ENCODE measurements at places on chromosomes 16 and 17.

GRCh38 chr16:84378567-84378966, 10.2 kb downstream of the ATP2C2 start:
- no peak for DNase-seq

DNA sequence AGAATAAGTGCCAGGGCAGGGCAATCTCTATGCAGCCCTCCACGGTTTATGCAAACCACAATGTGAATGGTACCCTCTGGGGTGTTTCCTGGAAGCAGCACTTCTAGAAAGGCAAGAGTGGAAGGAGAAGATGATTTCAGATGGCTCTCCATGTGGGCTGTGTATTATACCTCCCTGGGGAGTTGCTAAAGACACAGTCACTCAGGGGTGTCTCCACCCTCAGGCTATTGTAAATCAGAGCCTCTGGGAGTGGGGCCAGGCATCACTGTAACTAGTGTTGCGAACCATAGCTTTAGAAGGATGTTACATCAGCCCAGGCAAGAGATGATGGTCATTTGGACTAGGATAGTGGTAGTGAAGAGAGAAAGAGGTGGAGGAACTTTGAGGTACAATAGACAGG, 83.3 kb upstream of the ZKSCAN2 start:
- no peak for DNase-seq

GRCh38 chr17:6548578-6549330, 7.6 kb downstream of the PITPNM3 start:
- DNase-seq: no peak

DNA sequence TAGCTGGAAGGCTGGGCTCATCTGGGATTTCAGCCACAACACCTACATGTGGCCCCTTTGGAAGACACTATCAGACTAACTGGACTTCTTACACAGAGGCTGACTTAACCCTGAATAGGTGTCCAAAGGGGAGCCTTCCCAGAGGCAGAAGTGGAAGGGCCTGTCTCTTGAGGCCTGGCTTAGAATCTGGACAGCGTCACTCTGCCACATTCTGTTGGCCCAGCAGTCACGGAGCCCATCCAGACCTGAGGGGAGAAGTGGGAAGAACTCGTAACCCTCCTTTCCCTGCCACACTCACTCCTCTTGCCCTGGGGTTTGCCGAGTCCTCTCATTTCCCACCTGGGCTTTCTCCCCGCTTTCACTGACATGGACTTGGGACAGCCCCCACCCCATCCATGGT, 170.5 kb downstream of the C16orf95 start:
- DNase-seq: no peak

DNA sequence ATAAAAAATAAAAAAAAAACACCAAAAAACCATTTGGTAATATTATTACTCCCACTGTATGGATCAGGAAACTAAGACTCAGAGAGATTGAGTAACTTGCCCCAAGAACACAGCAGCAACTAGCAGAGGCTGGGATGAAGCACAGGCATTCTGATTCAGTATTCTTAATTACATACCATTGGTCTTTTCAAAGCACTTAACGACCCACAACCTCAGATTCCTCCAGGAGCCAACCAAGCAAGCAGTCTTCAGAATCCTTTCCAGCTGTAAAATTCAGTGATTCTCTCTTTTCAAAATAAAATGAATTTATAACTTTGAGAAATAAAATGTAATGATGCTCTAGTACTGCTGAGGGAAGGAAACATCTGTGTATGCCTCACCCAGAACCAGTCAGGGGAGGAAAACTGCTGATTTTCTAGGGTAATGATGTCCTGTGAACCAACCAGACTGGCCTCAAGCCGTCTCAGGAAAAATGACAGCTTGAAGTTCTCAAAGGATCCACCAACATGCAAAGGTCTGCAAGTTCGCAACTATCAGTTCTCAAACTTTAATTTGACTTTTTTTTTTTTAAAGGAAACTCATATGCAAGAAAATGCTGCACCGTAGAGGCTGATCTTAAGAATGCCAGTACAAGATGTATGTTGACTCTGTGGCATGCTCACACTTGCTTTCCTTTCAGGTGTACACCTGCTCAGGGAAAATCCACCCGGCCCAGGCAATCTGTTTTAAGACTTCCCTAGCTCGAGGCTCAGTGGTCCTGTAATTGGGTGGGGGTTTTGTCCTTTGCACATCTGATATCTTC, 9.0 kb downstream of the CUEDC1 start:
- DNase-seq: peak; percentile 36

- peak; percentile 7 for DNase-seq
Measured at GRCh38 chr17:14352136-14352535, 51.3 kb downstream of the HS3ST3B1 start.

GRCh38 chr17:77440560-77440981, 299.8 kb downstream of the SEC14L1 start:
- DNase-seq: peak; percentile 78

DNA sequence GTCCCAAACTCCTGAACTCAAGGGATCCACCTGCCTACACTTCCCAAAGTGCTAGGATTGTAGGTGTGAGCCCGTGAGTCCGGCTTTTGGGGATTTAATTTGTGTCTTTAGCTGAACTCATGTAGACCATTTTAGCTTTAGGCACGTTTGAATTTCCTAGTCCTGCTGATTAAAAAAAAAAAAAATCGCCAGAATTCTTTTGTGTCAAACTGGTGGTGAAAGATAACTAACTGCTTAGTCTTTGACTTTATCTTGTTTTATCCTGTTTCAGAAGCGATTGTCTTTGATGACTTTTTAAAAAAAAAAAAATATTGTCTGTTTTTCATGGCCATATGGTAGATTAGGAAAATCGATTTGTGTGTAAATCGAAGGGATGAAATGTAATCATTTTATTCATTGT, 2.6 kb downstream of the RABEP1 start:
- DNase-seq: no peak

GRCh38 chr16:81657781-81658180, 121.3 kb upstream of the PLCG2 start:
- no peak for DNase-seq

DNA sequence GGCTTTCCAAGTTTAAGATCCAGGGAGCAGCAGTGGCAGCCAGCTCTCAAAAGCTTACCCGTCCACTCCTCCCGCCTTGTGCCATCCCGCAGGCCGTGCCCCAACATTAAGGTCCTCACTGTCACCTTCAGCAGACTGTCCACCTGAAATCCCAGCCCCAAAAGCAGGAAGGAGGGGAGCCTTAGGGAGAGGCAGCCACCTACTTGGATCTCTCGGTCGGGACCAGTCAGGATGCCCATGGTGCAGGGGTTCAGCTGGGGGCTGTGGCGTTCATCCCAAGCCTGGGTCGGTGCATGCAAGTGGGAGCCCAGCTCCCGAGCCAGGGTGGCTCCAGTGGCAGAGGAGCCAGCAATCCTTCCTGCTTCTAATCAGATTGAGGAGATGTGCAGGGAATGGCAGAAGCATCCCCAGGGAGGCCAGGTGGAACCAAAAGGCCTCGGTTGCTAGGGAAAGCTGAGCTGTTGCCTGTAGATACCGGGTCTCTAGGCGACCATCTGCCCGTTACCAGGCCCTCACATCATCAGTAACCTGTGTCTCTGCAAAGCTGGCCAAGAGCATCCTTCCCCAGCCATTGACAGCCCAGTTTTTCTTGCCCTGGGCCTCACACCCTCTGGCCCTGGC, 24.6 kb downstream of the CNGB1 start:
- DNase-seq: no peak

GRCh38 chr16:83068686-83069085, 441.9 kb downstream of the CDH13 start:
- DNase-seq: peak; percentile 45

DNA sequence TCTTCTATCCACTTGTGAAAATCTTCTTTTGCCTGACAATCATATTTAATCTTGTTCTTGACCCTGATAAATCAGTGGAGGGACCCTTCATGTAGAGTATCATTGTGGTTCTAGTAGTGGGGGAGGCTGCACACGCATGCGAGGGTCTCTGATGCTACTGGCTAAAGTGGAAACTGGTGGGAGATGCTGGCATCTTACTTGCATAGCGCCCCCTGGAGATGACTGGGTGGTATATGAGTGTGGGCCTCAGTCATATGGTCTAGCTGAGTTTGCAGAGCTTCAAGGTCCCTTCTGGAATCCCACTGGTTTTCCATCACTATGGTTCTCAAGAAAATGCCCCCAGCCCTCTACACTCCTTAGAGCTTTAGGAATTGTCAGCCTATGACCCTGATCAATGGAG, 236.4 kb upstream of the AXIN2 start:
- no peak for DNase-seq

- DNase-seq: no peak
Measured at GRCh38 chr16:68350813-68351350, 40.1 kb downstream of the PRMT7 start.

- peak; percentile 88 for DNase-seq
Measured at GRCh38 chr17:20263595-20263994, 203.7 kb downstream of the LGALS9B start.

DNA sequence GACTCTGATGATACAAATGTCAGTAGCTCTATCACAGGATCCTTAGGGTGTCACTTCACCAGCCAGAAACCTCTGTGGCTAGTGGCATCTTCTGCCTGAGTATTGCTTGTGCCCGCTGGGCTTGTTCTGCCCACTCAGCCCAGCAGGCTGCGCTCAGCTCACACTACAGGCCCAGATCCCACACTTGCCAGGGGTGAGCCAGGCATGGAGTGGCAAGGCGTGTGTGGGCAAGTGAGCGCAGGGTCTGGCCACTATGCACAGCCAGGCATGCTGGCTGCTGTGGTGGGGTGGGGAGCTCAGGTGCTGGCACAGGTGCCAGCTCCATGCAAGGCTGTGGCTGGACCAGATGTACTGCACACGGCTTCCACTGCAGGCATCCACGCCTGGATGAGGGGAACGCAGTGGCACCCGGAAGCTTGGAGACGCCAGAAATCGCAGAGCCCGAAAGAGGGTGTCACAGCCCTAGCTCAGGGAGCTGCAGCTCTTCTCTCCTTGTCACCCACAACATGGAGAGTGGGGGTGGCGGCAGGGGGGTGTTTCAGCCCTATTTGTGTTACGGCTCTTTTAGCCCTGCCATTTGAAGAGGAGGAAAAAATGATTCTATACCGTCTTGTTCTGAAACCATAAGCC, 10.2 kb downstream of the CFAP97D1 start:
- DNase-seq: no peak

DNA sequence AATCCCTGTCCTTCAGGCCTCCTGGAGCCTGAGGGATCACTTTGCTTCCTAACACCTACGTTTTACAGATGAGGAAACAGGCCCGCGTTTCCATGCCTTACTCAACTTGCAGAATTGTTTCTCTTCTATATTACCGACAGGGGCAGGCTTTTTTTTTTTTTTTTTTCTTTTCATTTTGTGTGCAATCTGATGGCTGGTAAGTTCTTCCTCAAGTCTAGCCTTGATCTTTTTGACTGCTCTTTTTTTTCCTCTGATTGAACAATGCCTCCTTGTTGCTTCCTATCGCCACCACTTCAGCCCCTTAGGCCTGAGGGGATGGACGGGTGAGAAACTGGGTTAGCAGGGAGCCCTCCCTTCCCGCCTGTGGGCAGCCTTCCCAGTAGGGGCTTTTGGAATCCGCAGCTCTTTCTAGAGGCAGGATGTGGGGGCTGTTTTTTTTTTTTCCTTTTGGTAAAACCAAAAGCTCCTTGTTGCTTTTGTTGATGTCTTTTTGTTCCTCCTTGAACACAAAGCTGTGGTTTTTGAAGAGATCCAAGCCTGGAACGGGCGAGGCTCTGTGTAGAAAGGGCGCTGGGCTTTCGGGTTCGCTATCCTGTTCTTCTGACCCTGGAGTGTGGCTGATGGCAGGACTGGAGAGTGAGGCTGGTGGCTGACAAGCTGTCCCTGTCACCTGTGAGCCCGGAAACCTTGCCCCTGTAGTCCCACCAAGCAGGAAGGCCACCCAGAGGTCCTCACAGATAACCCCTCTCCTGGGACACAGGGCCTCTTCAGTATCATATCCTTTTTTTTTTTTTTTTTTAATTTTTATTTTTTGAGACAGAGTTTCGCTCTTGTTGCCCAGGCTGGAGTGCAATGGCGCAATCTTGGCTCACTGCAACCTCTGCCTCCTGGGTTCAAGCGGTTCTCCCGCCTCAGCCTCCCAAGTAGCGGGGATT, 14.0 kb downstream of the LASP1 start:
- peak; percentile 37 for DNase-seq

DNA sequence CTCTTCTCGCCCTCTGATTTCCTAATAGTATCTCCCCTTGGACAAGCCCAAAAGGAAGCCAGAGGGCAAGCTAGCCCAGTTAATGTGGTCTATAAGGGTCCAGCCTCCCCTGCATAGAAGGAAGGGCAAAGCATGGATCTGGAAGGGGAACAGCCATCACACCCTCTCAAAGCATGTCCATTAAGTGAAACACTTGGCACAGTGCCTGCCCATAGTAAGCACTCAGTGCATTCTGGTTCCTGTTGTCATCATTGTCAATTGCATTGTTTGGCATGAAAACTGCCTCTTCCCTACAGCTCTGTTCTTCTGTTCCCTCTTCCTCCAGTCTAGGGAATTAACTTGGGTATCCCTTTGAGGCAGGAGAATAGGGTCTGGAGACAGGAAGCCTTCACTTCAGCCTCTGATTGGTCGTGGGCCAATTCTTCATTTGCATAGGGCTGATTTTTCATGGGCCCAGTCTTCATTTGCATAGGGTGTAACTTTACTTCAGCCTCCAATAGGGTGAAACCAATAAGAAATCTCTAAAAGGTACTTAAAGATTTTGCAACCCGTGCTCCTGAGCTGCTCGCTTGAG, 81.4 kb downstream of the C17orf67 start:
- no peak for DNase-seq

Data from LHCN-M2 (cell line).